D721Med (cell line): ENCODE measurements at places on chromosomes 12 and 14.
A peak's percentile ranks its signal among the peaks of the same experiment; 100 is the strongest.

DNA sequence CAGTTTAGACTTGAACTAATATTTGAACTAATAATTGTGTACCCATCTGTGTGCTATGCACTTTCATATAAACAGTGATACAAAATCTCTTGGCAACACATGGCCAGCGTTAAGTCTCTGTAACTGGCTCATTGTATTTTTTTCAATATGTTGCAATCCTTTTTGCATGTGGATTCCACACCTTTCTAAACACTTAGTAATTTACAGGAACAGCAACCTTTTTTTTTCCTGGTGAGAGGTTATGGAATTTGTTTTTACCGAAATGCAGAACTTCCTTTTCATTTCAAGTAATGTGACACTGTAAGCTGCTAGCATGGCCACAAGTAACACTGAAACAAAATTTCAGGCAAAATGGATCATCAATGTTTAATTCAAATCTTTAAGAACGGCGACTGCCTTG lies 45.4 kb upstream of the EPS8 start:
- no peak for DNase-seq

GRCh38 chr14:20180486-20180885 lies 10.2 kb upstream of the OR11G2 start:
- no peak for DNase-seq

DNA sequence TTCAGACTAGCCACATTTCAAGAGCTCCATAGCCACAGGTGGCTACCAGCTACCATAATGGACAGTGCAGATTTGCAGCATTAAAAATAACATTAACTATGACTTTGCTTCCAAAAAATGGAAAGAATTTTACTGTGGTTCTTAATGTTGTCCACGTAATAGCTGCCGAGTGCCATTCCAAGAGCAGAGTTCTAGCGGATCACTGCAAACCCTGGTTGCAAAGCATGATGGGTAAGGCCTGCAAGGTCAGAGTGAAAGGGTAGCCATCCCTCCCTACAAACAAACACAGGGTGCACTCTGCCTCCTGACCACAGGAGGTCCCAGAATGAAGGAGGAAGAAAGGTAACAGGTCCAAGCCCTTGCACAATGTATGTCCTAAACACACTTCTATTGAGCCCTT lies 157.6 kb downstream of the DPF3 start:
- DNase-seq, result no peak

GRCh38 chr14:53295985-53296582 lies 143.0 kb upstream of the DDHD1 start:
- no peak for DNase-seq

- DNase-seq, result no peak
These were observed 335.2 kb downstream of the CEP128 start for GRCh38 chr14:80606347-80606772.

DNA sequence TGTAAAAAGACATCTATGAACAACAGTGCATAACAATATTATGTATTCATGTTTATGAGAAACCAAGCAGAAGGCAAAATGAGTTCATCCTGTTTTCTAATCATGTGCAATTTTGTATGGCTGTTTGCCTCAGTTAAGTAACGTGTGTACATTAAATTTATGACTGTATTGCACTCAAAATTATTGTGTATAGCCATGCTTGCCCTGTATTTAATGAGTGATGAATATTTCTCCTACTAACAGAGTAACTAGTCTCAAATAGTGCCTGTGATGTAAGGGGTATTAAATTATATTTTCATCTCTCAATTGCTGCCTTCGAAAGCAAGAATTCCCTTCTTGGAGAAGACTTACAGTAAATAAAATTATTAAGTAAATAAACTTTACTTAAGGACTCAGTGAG lies 154.2 kb downstream of the NOVA1 start:
- no peak for DNase-seq

- no peak for DNase-seq
These were observed 23.6 kb downstream of the TMEM30B start for GRCh38 chr14:61257469-61258057.

DNA sequence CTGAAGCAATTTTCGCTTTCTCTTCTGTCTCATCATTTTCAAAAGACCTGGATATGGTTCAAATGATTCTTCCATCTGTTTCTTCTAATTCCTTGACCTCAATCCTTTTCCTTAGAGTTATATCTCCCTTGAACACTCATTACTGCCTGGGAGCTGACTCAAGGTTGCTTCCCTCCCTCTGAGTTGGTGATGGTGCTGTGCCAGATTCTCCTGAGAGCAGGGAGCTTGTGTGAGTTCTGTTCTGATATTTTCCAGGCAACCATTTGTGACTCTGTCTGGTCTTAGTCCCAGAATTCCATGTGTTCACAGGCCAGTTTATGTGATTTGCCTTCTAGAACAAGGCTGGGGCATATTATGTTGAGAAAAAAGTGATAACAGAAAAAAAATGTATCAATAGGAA lies 505.1 kb upstream of the SYT1 start:
- no peak for DNase-seq

DNA sequence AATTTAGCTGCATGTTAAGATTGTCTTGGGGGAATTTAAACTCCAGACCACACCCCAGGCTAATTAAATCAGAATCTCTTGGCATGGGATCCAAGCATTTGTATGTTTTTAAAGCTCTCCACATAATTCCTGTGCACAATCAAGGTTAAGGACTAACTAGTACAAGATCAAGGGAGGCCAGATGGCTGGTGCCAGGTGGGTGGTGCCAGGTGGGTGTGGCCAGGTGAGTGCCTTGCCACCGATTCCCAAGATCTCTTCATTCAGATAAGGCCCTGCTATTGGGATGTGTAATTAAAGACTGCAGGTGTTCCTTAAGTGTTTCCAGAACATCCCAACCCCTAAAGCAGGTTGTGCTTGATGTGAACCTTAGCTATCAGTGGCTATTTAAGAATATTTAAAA lies 75.1 kb downstream of the NRXN3 start:
- no peak for DNase-seq

DNA sequence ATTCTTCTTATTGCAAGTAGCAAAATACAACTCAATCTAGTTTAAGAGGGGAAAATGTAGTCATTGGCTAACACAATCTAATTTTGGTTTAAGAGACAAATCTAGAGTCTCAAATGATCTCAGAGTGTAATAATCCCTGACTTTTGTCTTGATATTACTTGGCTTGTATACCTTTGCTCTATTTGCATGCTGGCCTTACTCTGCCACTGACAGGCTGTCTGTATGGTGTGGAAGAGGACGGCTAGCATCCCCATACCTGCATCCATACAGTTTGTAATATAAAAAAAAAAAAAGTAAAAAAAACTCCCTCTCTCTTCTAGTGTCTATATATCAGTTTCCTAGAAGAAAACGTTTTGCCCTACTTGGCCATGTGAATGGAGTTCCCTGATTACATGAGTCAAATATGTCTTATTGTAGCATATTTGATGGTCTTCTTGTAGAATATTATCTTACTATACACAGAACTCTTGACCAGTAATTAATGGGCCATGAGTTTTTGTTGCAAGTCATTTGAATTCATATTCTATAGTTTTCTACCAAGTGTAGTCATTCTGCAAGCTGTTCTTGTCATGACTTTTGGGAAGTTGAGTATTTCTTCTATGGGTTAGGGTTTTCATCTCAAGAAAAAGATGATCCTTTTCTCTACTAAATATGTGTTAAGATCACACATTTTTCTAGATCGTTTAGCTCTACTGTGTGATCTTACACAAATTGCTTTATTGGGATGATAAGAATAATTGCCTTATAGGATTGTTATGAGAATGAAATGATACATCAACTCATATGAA lies 8.2 kb downstream of the HIF1A start:
- no peak for DNase-seq

GRCh38 chr14:99234961-99235571 lies 36.9 kb downstream of the BCL11B start:
- DNase-seq, result no peak

DNA sequence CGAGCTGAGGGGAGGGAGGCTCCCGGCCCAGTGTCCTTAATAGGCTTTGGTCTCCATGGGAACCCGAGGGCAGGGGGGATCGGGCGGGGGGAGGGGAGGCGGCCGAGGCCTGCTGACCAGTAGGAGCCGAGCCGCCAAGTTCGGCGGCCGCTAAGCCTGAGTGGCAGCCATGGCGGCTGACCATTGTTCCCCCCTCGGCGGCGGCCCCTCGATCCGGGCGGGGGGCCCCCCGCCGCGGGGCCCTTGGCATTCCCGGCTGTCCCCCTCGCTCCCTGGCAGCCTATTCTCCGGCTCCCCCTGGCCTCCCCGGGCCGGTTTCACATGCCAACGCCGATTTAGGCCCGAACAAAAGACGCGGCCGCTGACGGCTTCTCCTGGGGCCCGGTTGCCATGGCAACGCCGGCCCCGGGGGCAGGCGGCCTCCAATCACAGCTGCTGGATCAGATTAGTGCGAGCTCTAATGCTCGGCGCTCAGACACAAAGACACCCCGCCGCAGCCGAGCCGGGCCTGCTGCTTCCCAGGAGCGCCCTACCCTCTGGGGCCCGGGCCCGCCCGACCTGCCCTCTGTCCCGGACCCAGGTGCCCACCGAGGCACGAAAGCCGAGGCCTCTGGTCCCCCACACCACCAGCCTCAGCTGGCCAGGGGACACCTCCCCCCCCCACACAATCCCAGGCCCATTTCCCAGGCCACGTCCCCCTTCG lies 7.3 kb downstream of the MSI1 start:
- peak; percentile 86 for DNase-seq

DNA sequence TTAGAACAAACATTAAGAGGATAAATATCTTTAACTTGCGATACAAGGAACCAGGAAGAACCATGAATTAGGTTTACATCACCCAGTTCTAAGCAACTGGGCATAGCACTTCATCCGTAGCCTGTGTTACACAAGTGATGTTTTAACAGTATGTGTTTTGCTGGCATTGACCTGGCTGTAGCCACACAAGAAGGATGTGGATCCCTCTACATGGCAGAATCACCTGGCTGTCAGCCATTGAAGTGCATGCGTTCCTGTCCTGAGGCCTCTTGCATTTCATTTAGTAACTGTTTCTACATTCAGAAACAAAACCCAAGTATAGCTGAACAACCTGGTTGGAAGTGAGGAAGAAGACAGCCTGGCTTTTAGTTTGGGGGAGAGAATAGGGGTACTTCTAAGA lies 72.2 kb downstream of the TGFB3 start:
- DNase-seq, result no peak

- no peak for DNase-seq
These were observed 174.2 kb downstream of the SSPN start for GRCh38 chr12:26369588-26369987.

- peak; percentile 18 for DNase-seq
These were observed 36.6 kb upstream of the PIK3C2G start for GRCh38 chr12:18224745-18225144.

DNA sequence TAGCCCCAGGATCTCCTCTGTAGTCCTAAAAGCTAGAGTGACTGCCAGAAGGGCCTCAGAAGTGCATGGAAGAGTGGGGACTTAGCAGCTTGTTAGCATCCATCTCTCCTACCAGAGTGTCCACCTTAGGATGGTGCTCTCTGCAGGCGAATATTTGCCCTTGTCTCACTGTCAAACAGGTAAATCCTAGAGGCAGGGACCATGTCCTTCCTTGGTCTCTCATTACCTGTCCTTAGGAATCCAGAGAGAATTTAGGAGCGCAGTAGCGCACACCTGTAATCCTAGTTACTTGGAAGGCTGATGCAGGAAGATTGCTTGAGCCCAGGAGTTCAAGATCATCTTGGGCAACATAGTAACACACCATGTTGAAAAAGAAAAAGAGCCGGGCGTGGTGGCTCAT lies 21.4 kb downstream of the AGAP2 start:
- DNase-seq, result no peak

DNA sequence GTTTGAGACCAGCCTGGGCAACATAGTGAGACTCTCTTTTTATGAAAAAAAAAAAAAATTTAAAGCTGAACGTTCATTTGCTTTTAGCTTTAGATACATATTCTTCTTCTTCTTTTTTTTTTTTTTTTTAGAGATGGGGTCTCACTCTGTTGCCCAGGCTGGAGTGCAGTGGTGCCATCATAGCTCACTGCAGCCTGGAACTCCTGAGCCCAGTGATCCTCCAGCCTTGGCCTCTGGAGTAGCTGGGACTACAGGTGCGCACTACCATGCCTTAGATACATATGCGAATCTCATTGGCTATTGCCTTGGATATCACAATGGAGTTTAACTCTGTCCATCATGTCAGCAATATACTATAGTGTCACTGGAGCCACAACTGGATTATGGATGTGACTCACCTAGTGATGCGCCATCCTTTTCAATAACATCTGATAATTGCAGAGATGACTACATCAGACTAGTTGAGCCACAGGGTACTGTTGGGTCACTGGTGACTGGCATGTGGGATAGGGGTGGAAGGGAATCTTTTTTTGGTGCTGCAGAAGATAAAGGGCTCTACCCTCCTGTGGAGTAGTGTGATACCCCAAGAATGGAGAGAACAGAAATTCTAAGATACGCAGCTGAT lies 2.7 kb upstream of the ADIPOR2 start:
- no peak for DNase-seq

DNA sequence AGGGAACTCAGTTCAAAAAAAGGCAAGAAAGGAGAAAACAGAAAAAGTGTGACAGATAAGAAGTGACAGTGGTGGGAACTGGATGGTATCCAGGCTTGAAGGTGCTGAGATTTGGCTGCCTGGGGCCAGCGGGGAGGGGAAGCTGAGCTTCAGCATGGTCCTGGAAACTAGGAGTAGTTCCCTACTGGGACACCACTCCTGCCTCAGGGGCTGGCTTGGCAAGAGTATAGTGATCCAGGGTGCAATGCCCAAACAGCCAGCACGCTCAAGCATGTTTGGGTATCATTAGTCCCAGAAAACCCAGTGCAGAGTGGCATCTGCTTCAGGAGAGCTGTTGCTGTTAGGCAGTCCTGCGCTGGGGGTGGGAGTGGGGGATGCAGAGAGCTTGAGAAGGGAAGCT lies 49.5 kb upstream of the KTN1 start:
- DNase-seq, result no peak

DNA sequence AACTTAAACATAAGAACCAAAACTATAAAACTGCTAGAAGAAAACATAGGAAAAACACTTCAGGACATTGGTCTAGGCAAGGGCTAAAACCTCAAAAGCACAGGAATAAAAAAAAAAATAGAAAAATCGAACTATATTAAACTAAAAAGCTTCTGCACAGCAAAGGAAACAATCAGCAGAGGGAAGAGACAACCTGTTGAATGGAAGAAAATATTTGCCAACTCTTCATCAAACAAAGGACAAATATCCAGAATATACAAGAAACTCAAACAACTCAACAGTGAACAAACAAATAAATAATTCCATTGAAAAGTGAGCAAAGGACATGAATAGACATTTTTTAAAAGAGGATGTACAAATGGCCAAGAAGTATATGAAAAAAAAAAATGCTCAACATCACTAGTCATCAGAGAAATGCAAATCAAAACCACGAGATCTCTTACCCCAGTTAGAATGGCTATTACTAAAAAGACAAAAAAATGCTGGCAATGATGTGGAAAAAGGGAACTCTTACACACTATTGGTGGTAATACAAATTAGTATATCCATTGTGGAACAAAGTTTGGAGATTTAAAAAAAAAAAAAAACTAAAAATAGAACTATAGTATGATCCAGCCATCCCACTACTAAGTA lies 152.0 kb downstream of the NDUFA12 start:
- DNase-seq, result no peak

- DNase-seq, result no peak
These were observed 15.1 kb downstream of the SOCS2 start for GRCh38 chr12:93587611-93588010.

DNA sequence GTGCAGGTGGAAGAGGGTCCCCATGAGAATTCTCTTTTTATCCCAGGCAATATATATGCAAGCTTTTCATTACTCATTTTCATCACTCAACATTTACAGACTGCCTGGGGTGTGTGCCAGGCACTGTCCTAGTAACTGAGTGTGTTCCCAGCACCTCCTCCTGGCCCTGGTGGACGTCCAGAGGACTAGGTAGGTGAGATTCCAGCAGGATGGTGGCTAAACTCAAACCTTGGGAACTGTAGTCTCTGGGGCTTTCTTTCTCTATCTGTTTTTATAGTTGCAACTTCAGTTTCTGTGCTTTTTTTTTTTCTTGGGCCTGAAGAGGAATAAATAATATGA lies 63.8 kb downstream of the SUSD6 start:
- no peak for DNase-seq
